A172 (cell line): ENCODE measurements at places on chromosomes 4 and X.

- DNase-seq: no peak
Measured at GRCh38 chr4:84146300-84146959, 352.7 kb downstream of the NKX6-1 start.

DNA sequence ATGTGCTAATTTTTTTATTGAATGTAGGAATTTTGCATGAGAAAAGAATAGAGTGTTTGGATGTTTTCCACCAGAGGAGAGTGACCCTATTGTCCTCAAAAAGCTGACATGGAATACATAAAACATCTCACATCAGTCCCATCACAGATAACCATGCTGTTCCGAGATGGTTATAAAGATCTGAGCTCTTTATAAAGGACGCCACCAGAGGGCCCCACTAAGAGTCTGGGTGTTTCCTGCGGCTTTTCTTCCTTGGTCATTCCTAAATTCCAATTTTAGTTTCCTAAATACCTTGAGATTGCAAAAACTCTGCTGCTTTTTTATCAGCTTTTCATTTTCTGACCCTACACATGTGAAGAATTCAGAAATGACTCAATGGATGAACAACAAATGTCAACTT is 504.5 kb upstream of the FRG1 start:
- DNase-seq: no peak

DNA sequence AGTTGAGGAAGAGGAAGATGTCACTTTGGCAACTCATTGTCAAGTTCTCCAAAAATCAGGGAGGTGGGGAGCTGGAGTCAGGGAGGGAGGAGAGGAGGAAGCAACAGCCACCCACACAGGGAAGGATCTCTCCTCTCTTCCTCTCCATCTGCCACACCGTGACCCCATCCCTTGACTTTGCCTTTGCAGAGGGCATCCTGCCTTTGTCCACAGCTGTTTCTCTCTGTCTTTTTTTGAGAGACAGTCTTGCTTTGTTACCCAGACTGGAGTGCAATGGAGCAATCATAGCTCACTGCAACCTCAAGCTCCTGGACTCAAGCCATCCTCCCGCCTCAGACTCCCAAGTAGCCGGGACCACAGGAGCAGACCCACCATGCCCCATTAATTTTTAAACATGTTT is 276.0 kb downstream of the SHOX start:
- no peak for DNase-seq

DNA sequence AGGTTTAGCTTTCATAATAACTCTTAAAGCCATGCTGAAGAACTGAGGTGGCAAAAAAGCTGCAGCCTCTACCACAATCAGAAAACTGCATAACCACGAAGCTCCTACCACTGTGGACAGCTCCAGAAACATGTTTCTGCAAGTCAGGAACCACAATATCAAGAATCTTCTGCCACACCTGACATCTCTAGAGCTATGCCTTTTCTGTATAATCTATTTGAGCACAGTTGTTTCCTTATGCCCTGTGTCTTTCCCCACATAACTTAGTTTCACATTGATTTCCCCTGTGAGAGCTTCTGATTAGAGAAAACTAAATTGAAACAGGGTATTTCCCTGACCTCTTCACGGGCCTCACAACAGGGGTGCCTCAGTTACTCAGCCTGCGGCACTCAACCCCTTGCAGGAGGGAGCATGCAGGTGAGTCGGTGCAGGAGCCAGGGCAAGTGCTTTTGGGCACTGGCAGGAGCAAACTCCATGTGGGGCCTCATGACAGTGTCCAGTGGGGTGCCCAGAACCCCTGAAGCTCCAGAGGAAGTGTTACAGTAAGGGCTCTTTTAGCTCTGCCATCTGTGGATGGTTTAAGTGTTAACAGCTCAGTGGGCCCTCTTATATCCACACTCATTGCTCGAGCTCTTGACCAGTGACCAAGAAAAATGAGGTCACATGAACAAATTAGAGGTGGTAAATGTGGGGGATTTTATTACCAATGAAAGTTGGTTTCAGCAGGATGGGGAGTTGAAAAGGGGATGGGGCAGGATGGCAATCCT is 132.8 kb upstream of the BMP3 start:
- DNase-seq: no peak

- DNase-seq: peak; percentile 85
Measured at GRCh38 chrX:11423362-11423818, 130.2 kb downstream of the AMELX start.

GRCh38 chr4:94365304-94365703 is 22.7 kb upstream of the HPGDS start:
- DNase-seq: no peak

GRCh38 chr4:76499461-76499860 is 64.4 kb downstream of the SHROOM3 start:
- DNase-seq: no peak

- DNase-seq: no peak
Measured at GRCh38 chr4:21177871-21178270, 477.6 kb downstream of the PACRGL start.

DNA sequence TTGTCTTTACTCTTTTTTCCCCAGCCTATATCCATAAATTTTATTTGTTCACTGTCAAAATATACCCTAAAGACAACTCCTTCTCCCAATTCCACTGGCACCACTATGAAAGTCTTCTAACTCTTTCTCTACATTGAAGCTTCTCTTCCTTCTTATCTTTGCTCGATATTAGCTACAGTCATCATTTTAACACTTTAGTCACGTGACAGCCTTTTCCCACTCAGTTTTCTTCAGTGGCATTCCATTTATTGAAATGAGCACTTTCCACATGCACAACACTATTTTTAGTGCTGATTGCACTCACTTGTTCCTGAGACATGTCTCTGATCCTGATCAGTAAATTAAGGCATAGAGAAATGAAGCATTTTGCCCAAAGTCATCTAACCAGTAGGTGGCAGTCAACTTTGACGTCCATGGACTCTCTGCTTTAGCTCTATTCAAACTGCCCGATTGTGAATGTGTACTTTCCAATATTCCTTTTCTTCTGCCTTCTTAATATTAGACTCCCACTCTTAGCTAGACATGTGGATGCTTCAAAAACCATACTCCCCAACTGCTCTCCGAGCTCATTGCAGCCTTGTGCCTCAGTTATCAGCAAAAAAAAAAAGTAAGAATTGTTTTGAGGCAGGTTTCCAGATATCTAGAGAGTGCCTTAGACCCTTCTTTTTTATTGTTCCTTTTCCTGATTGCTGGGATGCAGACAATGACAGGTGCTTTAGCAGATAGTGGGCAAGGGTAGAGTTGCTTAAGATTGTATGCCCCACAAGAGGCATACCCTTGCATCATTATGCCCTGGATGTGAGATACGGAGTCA is 394.4 kb upstream of the ADGRL3 start:
- peak; percentile 23 for DNase-seq

GRCh38 chr4:48334900-48335384 is 6.4 kb upstream of the SLAIN2 start:
- no peak for DNase-seq

GRCh38 chrX:13009844-13010243 is 34.6 kb downstream of the FAM9C start:
- no peak for DNase-seq

DNA sequence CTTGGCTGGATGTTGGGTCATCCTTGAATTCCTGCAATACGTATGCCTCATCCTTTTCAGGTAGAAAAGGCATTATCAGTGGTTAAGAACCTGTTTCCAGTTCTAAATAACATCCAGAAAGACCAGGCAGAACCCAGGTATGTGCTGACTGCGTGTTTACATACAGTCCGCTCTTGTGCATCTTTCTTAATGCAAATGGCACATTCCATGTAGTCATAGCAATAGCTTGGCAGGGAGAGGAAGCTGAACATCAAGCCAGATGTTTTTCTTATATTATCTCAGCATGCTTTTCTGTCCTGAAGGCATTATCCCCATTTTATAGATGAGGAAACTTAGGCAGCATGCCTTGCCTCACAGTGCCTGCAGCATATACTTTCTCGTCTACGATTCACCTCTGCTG is 2.1 kb downstream of the DCLK2 start:
- peak; percentile 46 for DNase-seq

GRCh38 chr4:17765514-17766286 is 15.7 kb downstream of the FAM184B start:
- DNase-seq: no peak

GRCh38 chr4:86522349-86522748 is 71.8 kb upstream of the PTPN13 start:
- no peak for DNase-seq

DNA sequence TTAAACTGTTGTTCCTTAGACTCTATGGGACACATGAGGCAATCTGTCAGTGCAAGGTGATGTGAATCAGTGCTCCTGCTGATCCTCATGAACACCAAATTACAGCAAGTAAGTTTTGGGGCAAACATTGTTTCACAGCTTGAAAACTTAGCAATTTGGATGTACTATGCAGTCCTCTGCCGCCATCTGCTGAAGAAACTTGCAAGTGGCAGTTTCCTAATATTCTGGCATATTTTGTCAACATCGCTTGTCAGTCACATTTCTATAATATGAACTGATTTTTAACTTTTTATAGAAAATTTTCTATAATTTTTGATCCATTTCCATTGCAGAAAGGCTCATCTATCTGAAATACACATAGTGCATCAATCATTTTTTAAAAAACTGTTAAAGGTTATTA is 56.3 kb downstream of the ZAR1 start:
- no peak for DNase-seq

GRCh38 chr4:111074523-111075114 is 451.7 kb upstream of the PITX2 start:
- DNase-seq: no peak

DNA sequence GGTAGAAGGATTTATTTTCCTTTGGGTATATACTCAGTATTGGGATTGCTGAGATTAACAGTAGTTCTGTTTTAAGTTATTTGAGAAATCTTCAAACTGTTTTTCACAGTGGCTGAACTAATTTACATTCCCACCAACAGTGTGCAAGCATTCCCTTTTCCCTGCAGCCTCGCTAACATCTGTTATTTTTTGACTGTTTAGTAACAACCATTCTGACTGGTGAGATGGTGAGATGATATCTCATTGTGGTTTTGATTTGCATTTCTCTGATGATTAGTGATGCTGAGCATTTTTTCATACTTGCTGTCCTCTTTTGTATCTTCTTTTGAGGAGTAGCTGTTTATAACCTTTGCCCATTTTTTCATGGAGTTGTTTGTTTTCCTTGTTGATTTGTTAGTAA is 457.8 kb downstream of the TRAM1L1 start:
- no peak for DNase-seq

DNA sequence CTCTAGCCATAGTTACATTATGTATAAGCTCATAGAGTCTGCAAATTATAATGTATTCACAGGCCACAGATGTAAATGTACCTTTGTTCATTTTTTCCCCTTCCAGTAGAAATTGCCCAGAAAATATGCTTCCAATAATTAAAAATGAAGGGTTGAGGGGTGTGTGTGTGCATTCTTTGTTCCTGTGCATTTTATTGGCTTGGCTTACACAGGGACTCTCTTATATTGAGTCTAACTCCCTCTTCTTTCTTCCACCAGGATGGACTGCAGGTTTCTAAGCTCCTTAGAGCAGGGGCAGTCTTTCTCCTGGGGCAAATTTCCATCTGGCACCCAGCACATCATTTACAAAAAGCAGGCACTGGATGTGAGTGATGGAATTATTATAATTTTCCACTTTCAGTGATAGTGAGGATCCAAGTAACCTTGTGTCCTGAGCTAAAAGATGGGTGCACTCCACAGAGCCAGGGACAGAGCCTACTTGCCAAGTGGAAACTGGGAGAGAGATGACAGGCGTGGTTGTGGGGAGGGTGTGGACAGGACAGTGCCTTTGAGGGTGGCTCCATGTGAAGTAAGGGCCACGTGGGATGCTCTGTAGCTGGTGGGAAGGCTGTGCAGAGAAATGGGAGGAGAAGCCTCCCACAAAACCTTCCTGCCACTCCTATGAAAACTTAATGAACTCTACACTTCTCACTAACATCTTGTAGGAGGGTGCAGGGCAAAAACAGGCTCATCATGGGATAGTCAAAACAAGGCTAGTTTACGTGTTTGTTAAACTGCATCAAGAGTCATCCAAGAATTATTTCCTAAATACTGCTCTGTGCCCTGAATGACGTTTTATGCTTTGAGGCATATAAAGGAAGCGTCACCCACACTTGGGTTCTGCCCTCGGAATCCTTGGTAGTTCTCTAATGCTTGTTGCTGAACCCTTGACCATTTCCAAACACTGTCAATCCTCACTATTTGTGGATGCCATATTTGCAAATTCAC is 16.0 kb downstream of the IGFBP7 start:
- DNase-seq: peak; percentile 7

DNA sequence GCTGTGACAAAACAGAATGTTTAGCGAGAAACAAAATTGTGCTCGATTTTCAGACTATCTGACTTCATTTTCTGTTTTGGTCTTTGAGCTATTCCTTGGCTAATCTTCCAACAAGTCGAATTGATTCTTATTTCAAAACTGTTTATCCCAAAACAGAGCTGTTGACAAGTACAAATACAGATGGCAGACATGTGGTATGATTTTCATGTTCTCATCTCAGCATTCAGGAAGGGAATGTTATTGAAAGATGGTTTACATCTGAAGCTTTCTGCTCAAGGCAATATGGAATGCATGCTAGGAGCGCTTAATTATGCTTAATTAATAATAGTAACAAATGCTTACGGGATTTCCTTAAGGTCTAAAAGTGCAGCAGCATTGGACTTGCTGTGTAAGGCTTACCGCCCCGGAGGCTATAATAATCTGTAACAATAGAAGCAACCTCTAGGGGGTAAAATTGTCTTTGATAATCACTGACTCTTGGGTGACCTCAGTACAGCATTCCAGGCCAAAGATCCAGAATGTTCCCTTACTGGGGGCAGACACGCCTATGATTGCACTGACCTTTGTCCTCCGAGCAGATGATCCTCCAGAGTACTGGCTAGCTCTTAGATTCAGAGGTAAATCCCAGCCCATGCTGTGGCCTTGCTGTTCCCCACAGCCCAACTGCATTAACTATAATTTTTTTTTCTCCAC is 16.4 kb downstream of the LSM6 start:
- DNase-seq: no peak
